ENCODE measurements at places on chromosomes 2 and 18.

GRCh38 chr2:6008186-6008585, 316.0 kb downstream of the SOX11 start:
- DNase-seq, result no peak

DNA sequence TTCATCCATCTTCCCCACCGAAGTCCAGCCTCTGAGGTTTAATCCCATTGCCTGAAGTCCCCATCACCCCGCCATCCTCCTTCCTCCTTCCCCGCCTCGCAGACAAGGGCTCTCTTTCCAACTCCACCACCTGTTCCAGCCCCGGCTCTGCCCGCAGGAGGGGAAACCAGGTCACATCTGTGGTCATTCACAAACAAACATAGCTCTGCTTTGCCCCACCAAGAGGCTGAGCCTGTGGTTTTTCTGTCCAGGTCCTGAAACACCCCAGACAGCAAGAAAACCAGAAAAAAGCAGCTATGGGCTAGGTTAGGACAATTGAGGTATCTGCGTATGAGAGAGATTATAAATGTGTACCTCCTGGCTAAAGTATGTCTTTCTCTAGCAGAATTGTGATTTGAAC, 144.7 kb downstream of the GLI2 start:
- DNase-seq, result no peak

GRCh38 chr2:28334527-28334894, 58.1 kb upstream of the FOSL2 start:
- DNase-seq, result no peak

- no peak for DNase-seq
These were observed 196.0 kb downstream of the TMEM163 start for GRCh38 chr2:134522496-134523455.

DNA sequence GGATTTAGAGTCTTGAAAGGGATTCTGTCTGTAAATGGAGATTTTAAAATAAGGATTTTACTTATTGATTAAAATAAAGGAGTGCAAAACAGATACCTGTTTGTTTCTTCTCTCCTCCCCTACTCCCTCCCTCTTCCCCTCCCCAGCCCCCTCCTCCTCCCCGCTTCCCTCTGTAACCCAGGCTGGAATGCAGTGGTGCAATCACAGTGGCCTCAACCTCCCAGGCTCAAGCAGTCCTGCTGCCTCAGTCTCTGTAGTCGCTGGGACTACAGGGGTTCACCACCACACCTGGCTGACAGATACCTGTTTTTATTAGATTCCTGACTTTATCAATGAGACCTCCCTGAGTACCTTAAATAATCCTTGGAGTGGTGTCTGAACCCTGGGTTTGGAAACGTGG, 57.1 kb downstream of the OXER1 start:
- no peak for DNase-seq

- no peak for DNase-seq
These were observed 27.1 kb upstream of the SULT1C3 start for GRCh38 chr2:108212671-108213070.

GRCh38 chr2:135947483-135947882, 37.9 kb downstream of the DARS1 start:
- no peak for DNase-seq

DNA sequence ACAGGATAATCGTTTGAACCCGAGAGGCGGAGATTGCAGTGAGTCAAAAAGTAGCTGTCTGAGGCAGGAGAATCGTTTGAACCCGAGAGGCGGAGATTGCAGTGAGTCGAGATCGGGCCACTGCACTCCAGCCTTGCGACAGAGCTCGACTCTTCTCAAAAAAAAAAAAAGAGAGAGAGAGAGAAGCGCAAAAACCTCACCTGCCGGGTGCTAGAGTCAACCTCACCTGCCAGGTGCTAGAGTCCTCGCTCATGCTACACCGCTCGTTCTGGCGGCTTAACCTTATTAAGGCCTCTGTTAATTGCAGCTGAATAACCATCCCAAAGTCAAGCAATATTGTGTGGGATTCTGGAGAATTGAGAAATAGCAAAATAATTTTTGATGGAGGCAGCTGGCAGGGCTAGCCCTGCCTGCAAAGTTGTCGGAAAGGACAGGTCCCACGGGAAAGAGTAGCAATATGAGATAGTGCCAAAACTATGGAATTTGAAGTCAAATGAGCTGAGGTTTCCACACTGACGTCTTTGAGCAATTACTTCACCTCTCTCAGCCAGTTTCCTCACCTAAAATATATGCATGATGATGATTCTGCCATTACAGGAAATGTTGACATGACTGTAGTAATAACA, 644 bp upstream of the DYM start:
- DNase-seq, result no peak

DNA sequence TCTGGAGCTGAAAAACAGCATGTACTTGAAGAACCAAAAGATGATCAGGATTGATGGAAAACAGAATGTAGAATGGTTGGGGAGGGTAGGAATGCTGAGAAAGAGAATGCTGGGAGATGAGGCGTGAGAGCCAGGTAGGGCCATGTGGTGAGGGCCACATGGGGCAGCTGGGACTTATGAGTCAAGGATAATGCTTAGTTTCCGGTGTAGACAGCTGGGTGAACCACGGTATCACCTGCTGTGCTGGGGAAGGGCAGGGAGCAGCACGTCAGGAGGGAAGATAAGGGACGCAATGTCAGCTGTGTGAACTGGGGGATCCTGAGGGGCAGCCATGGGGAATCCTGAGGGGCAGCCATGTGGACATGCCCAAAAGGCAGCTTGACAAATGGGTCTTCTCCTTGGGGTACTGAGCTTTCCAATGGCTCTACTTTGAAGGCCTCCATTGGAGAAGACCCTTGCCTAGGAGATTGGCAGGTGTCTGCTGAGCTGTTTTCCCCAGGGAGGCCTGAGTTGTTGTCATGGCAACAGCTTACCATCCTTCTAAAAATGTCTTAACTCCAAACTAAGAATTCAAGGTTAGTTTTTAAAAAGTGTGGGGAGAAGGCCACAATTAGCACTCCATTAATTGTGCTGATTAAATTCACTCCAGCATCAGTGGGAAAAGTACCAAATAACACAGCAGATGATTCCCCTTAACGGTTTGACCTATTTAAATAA, 51.1 kb downstream of the MTHFD2 start:
- DNase-seq, result no peak

GRCh38 chr2:20608666-20609348, 42.1 kb downstream of the HS1BP3 start:
- no peak for DNase-seq

DNA sequence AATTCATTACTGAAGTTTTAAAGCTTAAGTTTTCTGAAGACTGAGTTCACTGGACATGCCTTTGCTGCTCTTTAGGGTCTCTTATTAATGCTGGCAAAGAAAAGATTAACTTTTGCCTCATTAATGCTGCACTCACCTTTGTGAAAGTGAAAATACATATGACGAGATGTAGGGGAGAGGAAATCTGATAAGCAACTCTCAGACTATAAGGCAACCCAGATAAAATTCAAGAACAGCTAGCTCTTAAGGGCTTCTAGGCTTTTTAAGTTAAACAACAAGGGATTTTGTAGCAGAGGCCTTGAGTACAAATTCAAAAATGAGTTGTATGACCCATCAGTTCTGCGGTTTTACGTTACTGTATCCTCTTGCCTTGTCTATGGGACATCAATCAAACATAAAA, 143.7 kb downstream of the USP34 start:
- no peak for DNase-seq

DNA sequence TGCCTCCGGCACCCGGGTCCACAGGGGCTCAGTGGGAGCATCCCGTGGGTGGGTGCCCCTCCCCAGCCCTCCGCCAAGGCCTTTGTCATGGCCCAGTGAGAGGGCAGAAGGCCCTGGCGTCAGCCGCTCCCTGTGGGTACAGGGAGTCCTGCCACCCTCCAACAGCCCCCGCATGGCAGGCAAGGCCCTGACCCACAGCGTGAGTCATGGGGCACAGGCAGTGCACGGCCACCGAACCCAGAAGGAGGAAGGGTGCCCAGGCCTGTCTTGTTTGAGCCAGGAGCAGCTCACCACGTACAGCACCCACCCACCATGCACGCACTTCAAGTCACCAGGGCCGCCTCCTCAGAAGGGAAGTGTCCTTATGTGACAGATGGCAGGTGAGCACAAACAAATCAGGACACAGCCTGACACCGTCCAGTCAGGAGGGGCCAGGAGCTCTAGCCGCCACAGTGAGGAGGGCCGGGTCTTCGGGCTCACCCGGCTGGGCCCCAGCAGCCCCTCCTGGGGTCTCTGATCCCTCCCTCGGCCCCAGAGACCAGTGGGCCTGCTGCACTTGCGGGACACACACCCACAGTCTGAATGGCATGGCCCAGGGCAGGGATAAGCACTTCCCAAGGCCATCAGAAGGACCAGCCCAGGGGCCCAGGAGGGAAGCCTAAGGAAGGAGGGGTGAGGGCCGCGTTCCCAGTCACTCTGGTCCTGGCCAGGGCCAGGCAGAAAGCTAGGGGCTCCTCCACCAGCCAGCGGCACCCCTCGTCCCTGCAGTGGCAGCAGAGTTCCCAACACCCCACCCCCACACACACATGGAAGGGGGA, 25.8 kb downstream of the BIN1 start:
- peak; percentile 60 for DNase-seq

DNA sequence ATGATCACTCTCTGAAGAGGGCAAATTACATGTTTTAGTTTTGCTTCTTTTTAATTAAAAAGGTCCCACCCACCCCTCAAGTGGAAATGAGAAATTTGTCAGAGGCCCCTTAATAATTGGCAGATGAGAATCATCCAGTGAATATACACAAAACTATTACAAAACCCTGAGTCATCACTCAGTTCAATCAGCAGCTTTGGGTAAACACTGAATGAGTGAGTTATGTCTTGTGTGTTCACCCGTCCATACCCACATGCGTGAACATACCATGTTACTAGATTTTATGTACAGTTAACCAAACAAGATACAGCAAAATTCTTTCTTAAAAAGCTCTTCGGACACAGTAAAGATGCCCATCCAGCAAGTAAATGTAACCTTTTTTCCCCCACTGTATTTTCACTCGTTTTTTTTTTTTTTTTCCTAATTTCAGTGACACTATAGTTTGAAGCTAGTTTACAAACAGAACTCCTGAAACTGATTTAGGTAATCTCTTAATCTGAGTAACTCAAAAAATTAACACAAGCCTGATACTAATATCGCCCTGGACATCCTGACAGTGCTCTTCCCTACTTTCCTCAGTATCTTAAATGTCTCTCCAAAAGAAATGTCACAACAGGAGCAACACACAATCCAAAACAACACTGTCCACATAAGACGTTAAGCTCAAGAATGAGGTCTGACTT, 1.4 kb downstream of the PSME4 start:
- no peak for DNase-seq

DNA sequence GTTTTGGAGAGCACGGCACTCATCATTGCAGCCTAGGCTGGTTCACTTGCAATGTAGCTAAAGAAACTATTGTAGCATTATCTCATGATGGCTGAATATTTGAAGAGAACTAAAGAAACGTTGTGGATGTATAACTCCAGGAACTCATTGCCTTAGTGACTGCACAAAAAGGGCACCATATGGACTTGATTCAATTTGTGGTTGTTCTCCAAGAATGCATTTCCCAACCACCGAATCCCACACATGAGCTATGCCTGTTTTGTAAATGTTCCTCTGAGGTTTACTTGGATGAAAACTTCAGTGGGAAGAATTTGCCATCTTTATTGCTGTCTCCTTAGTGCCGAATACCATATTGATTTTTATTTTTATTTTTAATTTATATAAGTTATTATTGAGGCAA, 43.5 kb downstream of the DOK6 start:
- no peak for DNase-seq

GRCh38 chr18:50083708-50084107, 111.2 kb downstream of the MYO5B start:
- DNase-seq, result no peak

DNA sequence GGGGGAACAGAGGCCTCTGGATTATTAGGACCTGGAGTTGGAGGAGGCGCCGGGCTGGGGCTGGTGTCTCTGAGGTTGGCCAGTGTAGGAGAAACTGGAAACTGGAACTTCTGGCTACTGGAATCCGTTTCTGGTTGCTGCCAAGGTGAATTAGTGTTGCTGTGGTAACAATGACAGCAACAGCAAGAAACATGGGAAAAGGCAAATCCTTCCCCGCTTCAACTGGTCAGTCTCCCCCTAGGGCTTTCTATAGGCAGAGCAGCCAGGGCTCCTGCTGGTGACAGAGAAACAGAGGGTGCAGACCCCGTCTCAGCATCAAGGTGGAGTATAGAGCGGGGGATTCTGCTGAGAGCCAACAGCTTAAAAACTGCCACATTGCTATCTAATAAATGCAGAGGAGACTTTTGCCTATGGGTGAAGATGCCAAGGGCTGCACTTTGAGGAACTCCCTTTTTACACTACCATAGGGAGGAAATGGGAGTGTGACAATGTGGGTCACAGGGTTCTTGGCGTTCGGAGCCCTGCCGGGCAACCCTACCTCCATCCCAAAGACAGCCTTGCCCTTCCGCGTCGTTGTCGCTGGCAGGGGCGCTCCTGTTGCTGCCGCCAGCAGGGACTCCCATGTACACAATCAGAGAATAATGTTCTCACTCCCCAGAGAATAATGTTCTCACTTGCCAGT, 81.4 kb upstream of the CABLES1 start:
- DNase-seq, result no peak

GRCh38 chr2:215611609-215612386, 175.9 kb upstream of the FN1 start:
- DNase-seq, result no peak

- DNase-seq, result no peak
These were observed 484.7 kb upstream of the NRXN1 start for GRCh38 chr2:51516667-51517066.

GRCh38 chr2:156765043-156765442, 328.9 kb downstream of the GPD2 start:
- DNase-seq, result no peak

DNA sequence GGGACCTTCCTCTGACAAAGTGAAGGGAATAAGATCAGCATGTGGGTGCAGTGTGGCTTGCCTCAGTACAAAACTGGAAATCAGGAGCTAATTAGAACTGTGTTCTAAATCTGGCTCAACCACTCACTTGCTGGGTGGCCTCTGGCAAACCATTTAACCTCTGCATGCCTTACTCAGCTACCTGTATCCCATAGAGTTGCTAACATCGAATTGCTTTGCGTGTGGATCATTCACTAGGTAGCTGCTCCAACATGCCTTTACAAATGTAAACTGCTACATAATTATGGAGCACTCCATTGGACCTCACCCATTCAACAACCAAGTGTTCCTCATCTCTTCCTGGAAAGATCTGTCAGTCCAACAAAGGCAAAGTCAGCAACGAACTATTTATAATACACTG, 19.0 kb downstream of the PLEKHM3 start:
- DNase-seq, result no peak

DNA sequence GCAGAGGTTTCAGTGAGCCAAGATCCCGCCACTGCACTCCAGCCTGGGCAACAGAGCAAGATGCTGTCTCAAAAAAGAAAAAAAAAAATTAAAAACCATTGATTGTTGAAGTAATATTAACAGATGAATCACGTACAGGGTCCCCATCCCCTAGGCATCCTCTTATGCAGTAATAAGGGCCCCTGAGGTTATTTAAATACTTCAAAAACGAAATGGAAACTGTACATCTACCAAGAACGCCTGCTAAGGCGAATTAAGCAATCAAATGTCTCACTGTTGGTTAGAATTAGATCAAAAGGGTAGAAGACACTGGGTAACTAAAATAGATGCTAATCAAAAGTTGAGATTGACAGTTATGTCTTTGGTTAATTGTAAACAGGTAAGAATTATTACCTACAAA, 7.5 kb downstream of the TRABD2A start:
- DNase-seq, result no peak

- DNase-seq, result no peak
These were observed 13.3 kb downstream of the CHMP1B start for GRCh38 chr18:11864471-11864870.

- no peak for DNase-seq
These were observed 142.2 kb downstream of the SP3 start for GRCh38 chr2:173822889-173823542.

- DNase-seq, result no peak
These were observed 646.1 kb upstream of the ACVR2A start for GRCh38 chr2:147198651-147199171.
